ENCODE measurements at places on chromosomes 6 and 20.

- no peak for DNase-seq
These were observed 7.2 kb upstream of the CCNC start for GRCh38 chr6:99575544-99576227.

DNA sequence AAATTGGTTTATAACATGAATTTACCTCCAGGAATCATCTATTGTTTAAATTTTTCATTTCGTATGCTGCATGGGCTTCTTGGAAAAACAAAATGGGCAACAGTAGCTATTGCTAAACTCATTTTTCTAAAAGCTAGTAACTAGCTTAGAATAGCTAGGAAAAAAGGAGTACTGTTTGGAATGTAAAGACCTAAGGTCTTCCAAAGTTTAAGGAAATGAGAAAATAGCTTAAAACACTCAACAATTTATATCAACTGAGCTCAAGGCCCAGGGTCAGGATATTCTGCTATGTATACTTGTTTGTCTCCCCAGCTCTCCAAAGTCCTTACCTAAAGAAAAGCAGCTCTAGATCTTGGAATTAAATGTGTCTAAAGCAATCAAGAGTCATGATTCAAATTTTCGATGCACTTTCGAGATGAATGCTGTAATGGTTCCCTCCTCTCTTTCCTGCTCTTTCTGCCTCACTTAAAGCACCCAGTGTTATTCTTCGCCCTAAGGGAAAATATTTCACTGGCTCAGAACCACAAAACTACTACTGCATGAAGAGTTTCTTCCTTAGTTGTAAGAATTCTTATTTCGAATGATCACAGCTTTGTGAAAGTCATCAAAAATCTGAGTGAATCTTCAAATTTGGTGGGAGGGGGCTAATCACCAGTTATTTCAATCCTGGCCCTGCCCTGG is 41.6 kb downstream of the LYRM4 start:
- DNase-seq, result no peak

DNA sequence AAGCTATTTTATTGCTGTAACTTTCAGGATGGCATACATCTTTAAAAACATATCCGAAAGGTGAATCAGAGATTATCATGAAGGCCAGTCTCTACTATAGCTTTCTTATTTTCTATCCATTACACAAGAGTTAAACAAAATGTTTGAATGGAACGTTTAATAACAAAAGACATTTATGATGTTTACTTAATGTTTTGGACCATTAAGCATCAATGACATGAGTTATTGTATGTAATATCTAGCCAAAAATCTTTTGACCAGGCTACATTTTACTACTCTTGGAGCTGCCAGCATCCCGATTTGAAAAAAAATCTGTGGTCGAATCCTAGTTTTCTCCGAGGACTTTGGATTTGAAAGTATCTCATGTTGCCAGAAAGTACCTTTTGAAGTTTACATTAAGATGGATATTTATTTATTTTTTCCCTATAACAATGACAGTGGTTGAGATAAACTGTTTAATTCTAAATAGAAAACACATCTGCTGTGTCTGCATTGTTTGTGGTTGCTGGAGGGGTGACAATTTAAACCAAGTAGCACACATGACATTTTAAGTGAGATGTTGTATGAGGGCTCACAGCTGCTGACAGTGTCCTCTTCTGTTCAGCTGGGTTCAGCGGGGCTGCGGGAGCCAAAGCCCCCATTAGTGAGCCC is 293.7 kb upstream of the TCF21 start:
- no peak for DNase-seq

GRCh38 chr6:70353448-70353847 is 50.6 kb upstream of the COL9A1 start:
- DNase-seq, result no peak

DNA sequence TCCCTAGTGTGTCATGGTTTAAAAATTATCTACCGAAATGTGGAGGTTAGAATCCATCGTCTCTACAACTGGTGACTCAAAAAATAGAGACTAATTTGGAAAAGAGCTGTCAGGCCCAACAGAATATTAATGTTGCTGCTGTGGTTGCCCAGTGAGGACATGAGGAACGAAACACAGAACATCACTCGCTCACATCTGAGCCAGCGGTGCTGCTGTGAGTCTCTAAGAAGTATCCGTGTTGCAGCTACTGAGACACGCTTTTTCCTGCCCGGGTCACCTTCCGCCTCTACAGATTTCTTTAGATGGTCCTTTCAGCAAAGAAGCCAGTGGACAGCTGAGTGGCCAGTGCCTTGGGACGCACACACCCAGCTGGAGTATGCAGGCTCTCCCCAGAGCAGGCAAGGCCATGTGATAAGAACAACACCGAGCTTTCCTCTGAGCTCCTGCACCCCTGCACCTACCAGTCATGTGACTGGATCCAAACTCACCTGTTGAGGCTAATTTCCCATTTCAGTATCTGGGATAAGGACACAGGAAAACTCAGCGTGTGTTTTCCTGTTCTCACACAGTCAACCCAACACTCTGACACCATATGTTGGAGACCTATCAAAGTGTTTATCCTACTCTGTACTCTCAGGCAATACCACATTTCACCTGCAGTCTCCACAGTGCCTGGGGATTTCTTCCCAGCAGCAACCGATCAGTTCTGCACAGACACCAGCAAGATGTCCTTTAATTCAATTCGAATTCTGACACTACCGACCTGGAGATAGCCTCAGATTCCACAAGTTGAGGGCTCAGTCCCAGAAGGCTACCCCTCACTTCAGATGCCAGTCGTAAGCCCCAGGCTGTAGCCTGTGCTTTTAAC is 119.0 kb upstream of the RPS6KA2 start:
- DNase-seq, result no peak

- DNase-seq, result no peak
These were observed 66.2 kb upstream of the IYD start for GRCh38 chr6:150302520-150303176.

GRCh38 chr6:41122918-41123317 is 31.2 kb downstream of the TREML1 start:
- DNase-seq, result no peak

DNA sequence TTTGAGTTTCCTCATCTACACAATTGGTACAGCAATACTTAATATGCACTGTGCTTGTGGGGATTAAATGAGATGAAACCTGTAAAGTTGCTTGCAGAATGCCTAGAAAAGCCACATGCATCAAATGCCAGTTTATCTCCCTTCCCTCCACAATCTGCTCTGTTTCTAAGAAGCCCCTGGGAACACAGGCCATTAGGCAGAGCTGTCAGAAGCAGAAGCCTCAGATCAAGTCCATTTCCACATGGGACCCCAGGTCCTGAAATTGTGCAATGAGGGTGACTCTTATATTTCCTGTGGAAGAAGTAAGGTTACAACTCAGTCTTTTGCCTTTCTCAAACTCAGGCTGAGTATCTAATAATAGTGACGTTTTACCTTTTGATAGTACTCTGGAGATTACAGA is 737.4 kb downstream of the KIF16B start:
- DNase-seq, result no peak

DNA sequence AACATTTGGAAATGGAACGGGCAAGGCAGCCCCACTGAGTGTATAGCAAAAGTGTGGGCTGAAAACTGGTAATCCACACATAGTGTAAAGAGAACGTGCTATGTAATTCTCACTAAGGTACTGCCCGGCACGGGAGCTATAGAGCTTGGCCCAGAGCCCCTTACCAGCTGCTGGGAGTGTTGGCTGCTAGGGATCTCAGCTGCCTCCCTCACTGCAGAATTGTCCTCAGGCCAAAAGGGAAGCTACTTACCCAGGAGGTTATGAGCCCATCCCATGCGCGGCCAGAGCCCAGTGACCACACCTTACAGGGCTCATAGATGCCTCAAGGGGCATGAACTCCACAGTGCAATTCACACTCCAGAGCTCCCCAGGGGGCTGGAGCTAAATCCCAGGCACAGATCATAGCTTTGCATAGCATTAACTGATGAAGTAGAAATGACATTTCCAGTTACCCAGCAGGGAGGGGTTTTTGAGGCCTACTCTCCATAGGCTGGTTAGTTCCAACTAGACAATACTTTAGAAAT is 56.8 kb downstream of the LINC00237 start:
- DNase-seq, result no peak

DNA sequence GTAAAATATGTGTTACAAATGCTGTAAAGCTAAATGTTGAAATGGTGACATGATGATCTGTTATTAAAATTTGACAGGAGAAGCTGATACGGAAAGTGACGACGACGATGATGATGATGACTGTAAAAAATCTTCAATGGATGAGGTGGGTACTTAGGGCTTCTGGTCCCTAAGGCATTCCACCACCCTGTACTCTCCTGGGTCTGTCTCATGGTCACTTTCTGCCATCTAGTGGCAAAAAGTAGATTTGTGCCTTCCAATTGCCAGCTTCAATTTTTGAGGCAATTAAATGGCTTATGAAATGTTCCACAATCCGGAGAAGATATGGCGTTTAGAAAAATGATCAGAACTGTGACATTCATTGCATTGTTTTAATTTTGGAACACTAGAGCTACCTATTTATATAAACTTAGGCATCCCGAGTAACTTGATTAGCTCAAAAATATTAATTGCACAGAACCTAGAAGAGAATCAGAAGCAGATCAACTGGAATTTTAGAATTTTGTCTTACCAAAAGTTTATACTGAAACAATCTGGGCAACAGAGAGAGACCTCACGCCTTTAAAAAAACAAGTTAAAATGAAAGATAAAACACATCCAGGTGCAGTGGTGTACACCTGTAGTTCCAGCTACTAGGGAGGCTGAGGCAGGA is 346.5 kb upstream of the PLCB4 start:
- no peak for DNase-seq

DNA sequence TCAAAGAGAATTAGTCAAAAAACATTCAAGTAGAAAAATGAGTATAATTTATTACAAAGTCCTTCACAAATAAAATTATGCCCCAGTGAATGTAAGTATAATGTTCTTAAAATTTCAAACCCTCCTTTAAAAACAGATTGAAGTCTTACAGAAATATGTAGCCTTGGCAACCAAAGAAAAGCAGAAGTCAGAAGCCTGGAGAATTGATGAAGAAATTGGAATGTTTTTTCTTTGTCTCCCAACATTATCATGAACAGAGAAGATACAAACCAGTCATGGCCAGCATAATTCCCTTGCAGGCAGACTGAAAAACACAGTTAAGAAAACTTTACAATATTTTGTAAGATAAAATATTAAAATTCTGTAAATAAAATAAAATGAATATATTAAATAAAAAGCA is 221.9 kb downstream of the TBC1D32 start:
- no peak for DNase-seq

- DNase-seq, result no peak
These were observed 5.6 kb upstream of the UQCC2 start for GRCh38 chr6:33716890-33717632.

- no peak for DNase-seq
These were observed 562.5 kb upstream of the MAP3K7 start for GRCh38 chr6:91149246-91149955.

DNA sequence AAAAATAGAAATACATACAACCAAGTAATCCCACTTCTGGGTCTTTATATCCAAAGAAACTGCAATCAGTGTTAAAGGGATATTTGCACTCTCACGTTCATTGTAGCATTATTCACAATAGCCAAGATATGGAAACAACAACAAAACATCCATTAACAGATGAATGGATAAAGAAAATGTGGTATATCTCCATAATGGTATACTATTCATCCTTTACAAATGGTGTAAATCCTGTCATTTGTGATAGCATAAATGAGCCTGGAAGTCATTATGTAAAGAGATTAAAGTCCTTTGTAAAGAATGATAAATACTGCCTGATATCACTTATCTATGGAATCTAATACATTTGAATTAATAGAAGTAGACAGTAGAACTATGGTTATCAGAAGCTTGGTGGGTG is 327.7 kb downstream of the UTRN start:
- DNase-seq, result no peak

GRCh38 chr6:85565736-85566135 is 27.9 kb downstream of the SNX14 start:
- DNase-seq, result no peak

GRCh38 chr6:159983641-159984080 is 14.8 kb downstream of the IGF2R start:
- DNase-seq, result no peak

DNA sequence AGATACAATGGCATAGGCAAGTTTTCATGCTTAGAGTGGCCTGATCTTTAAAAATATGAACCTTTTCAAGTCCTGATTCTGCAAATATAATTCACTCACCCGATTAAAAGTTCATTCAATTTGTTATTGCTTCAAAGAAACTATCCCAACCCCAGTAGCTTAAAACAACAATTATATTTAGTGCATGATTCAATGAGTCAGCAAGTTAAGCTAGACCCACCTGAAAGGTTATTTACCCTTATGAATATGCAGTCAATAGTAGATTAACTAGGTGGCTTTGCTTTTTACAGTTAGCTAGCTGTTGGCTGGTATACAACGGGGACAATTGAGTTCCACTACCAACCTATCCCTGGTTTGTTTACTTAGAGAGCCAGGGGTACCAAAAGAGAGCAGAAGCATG is 95.6 kb upstream of the ANKEF1 start:
- no peak for DNase-seq

DNA sequence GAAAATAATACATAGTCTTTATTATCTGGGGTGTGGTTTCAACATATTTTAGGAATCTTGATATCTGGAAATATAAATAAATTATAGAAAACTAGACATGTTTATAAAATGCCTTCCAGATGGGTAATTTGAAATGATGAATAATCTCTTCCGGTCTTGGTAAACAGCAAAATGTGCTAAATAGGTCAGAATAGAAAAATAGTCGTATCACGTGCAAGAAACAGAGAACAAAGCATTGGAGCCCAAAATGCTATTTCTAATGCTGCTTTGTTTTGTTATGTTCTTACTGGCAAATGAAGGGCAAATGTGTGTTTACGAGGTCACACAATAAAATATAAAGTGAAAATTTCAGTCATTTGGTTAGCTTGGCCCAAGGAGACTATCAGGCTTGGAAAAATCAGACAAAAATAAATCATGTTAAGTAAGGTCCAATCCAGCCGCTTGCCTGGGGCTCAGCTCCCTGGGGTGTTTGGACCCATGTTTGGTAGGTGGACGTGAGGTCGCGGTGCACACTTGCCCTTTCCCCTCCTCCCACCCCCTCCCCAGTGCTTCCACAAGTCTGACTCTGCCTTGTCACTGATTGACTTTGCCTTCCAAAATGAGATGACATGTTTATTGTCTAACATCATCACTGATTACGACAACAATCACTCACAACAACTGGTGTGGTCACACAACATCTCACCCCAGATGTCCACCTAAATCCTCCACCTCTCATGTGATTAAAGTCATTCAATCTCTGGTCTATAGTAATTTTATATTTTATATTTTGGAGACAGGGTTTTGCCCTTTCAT is 56.0 kb downstream of the RIN2 start:
- no peak for DNase-seq

Measured in stimulated activated CD8-positive, alpha-beta memory T cell treated with anti-CD3 and anti-CD28 coated beads, Interleukin-4, amount 100 ng/mL, for 1 hour (primary cell).